ENCODE measurements at places on chromosomes 2 and 18. TPM values are rescaled to one million over a fixed set of nuclear protein-coding genes. Genes with fewer than 3 reads are reported as not detected.

TET3 gene
- total RNA-seq, result 13.3 TPM

CDKL4 gene
- 2.6 TPM for total RNA-seq

CHPF gene
- total RNA-seq, result 153 TPM

USP34 gene
- total RNA-seq, result 68.0 TPM

TMEM169 gene
- total RNA-seq, result 33.3 TPM

CPSF3 gene
- total RNA-seq, result 39.2 TPM

FTCDNL1 gene
- 1.4 TPM for total RNA-seq

TIGD1 gene
- total RNA-seq, result 10.2 TPM

STAT1 gene
- 58.6 TPM for total RNA-seq

RFTN2 gene
- 0.92 TPM for total RNA-seq

IFIH1 gene
- 10.3 TPM for total RNA-seq

FBXO41 gene
- 5.9 TPM for total RNA-seq

Measured in motor neuron (in vitro differentiated cells).